Activated CD8-positive, alpha-beta memory T cell treated with anti-CD3 and anti-CD28 coated beads, Interleukin-2, amount 50 U/mL, for 4 hours (primary cell): ENCODE measurements at places on chromosomes 5 and 9.

DNA sequence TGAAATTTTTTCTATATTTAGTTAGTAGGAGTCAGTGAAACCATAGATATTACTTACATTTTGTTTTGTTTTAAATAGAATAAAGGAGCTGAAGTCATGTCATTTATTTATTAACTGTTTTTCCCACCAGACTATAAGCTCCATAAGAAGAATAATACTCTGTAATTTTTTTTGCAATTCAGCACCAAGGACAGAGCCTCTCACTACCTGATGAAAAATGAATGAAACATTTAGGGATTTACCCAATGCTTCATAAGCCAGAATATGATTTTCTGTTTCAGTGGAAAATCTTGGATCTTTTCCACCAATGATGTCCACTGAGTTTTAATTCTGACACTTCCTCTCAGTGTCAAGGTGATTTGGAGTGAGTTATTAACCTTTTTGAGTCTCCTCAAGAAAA lies 624.9 kb upstream of the GRAMD2B start:
- no peak for DNase-seq

DNA sequence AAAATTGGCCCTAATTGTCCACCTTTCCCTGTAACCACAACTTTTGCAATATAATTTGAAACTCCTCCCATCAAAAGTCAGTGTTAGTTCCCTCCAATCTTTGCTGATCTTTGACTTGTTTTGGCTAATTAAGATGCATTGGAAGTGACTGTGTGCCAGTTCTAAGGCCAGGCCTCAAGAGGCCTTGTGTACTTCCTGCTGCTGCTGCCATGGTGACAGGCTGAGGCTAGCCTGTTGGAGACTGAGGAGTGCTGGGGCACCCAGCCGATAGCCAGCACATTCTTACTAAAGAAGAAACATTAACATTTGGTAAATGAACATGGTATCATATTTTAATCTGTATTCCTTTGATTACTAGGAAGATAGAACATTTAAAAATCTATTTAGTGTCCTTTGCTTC lies 86.5 kb downstream of the SREK1 start:
- DNase-seq = no peak

- no peak for DNase-seq
Measured at GRCh38 chr9:94847486-94847885, 121.0 kb downstream of the AOPEP start.

DNA sequence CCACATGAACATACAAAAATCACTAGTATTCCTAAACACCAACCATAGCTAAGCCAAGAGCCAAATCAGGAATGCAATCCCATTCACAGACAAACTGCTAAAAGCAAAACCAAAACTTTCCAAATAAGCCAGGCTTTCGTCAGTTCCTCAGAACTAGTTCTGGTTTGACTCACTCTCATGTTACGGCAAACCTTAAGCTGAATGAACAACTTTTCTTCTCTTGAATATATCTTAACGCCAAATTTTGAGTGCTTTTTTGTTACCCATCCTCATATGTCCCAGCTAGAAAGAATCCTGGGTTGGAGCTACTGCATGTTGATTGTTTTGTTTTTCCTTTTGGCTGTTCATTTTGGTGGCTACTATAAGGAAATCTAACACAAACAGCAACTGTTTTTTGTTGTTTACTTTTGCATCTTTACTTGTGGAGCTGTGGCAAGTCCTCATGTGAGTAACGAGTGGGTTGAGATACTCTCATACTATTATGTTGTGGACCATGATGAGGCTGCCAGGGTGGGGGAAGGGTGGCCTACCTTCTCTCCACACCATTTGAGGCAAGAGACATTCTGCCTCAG lies at the start of gene PDCD1LG2:
TSS of gene PDCD1LG2 (plus strand) at position 172 of the 572 bp plus-strand sequence. CDS start 12,016 bp downstream, outside the sequence.
- no peak for DNase-seq

- no peak for DNase-seq
Measured at GRCh38 chr5:132436936-132437335, 53.6 kb downstream of the IRF1 start.

GRCh38 chr5:60024104-60024503 lies 130.6 kb upstream of the PDE4D start:
- no peak for DNase-seq

DNA sequence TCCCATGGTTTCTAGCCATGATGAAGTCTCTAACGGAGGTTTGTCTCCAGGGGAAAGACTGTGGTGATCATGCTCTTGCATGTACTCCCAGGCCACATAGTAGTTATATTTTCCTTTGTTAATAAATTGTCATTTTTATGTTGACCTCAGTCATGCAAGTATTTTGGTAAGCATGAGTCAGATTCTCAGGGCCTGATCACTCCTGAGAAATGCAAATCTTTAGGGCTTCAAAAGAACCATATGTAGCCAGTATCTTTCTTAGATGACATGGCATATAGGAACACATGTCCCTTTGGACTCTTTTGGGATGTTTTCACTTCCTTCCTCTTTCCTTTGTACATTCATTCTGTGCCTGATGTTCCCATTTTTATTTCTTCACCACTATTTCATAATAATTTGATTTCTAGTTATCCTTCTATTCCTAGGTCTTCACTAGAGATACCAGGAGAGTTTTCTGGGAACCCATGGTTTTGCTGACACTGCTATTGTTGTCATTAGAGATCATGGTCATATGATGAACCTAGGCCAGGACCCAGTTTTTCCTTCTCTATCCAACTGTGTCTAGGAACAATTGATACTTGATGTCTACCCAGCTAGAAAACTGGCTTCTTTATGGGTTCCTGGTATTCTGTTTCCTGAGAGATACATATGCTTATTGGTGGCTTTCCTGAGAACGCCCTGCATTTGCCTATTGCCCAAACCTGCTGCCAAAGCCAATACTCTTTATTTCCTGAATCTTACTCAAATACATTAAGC lies 248.1 kb upstream of the NREP start:
- no peak for DNase-seq

DNA sequence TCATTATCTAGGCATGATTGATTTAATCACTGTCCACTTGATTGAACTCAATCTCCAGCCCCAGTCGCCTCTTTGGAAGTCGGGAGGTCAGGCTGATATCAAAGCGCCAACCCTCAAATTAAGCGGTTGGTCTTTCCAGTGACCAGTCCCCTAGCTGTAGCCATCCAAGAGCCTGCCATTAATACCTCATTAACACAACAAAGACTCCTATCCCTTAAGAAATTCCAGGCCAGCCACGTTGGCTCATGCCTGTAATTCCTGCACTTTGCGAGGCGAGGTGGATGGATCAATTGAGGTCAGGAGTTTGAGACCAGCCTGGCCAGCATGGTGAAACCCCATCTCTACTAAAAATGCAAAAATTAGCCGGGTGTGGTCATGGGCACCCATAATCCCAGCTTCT lies 27.4 kb upstream of the GCNT1 start:
- no peak for DNase-seq

DNA sequence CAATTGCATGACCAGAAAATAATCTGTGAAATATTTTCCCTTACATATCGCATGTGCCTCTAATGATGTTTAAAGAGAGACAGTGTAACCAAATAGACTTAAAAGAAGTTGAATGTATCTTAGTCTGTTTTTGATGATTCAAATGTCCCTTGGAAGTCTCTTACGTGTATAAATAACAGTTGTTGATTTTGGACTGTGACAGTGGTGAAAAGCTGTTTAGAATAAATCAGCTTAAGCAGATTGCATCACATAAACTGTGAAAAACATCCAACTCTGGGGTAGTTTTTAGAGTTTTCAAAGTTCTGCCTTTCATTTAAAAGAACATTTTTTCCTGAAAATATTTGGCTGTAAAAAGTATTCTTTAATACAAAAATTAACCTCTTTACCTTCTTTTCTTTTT lies 301.1 kb downstream of the PRR16 start:
- DNase-seq = no peak

- DNase-seq = no peak
Measured at GRCh38 chr5:93460286-93460685, 120.7 kb downstream of the NR2F1-AS1 start.

DNA sequence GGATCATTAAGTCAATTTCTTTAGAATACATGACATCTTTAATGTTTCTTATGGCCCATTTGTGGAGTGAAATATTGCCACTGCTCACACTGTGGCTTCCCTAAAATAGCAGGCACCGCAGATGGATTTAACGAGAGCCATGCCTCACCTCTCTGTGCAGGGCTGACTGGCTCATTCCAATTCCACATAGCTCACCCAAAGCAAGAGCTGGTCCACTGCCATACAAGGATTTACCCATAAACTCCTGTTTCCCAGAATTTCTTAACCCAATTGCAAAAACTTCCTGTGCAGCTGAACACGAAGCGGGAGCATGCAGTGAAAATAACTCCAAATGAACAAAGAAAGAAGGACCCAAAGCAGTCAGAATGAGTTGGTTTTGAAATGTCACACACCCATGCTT lies 159.5 kb downstream of the BAAT start:
- DNase-seq = no peak

GRCh38 chr5:34459908-34460307 lies 196.2 kb upstream of the RAI14 start:
- DNase-seq = no peak
